ENCODE measurements at places on chromosomes 7 and 10. TPM values are rescaled to one million over a fixed set of nuclear protein-coding genes. Genes with fewer than 3 reads are reported as not detected.

The TMEM236 gene
- 0.15 TPM for total RNA-seq

The SLC13A1 gene
- not detected for total RNA-seq

The ASAH2B gene
- 2.2 TPM for total RNA-seq

The ACTA2 gene
- total RNA-seq = 257 TPM

The ADCY1 gene
- 0.69 TPM for total RNA-seq

The AASS gene
- 11.7 TPM for total RNA-seq

The ELFN1 gene
- total RNA-seq = 0.68 TPM

The CCZ1B gene
- 29.5 TPM for total RNA-seq

The MEOX2 gene
- total RNA-seq = 2.9 TPM

The CLRN3 gene
- total RNA-seq = not detected

The LIPK gene
- not detected for total RNA-seq

The IFIT1B gene
- not detected for total RNA-seq

The AKR1C1 gene
- total RNA-seq = 475 TPM

The SLC13A4 gene
- total RNA-seq = not detected

The DGKB gene
- total RNA-seq = not detected

The WIPF3 gene
- not detected for total RNA-seq

The ZNF248 gene
- total RNA-seq = 5.6 TPM

The SP4 gene
- 2.6 TPM for total RNA-seq

The TRIM73 gene
- 0.59 TPM for total RNA-seq

The ENTPD1 gene
- 0.49 TPM for total RNA-seq

Measured in cardiac ventricle fibroblast (primary cell).